ENCODE measurements at places on chromosomes 3 and 15.

DNA sequence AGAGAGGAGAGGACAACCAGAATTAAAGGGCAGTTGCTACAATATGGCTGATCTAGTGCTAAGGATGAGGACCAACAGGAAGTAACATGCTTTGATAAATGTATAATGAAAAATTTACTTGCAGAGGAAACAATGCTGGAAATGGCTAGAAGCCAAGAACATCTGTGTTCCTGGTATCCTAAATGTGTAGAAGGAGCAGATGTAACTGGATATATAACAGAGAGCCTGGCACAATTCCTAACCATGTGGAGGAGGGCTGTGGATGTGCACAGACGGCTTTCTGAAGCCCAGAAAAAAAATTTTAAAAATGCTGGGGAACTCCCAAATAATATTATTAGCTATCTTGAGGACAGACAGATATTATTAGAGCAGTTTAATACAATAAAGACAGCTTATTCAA is 159.4 kb upstream of the GBE1 start:
- DNase-seq, result no peak

GRCh38 chr3:172673210-172673679 is 37.6 kb downstream of the NCEH1 start:
- DNase-seq, result peak; percentile 28

GRCh38 chr3:31462050-31462569 is 70.6 kb upstream of the STT3B start:
- DNase-seq, result no peak

DNA sequence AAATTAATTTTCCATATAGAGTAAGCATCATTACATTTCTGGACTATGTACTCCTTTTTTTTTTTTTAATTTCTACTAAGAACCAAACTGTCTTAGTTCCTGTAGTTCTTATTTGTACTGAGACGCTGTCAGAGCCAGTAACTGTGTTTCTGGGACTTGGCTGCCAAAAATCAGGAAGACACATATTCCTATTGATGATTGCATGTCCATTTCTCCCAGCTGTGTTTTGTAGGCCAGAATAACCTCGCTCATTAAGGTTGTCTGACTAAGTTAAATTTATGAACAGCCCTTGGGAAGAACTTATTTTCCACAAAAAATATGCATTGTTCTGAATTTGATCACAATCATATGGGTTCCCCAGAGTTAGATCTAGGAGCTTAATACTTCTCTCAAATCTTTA is 29.5 kb downstream of the PLSCR5 start:
- DNase-seq, result no peak

- DNase-seq, result no peak
Measured at GRCh38 chr3:129738172-129738571, 131.7 kb upstream of the PLXND1 start.

DNA sequence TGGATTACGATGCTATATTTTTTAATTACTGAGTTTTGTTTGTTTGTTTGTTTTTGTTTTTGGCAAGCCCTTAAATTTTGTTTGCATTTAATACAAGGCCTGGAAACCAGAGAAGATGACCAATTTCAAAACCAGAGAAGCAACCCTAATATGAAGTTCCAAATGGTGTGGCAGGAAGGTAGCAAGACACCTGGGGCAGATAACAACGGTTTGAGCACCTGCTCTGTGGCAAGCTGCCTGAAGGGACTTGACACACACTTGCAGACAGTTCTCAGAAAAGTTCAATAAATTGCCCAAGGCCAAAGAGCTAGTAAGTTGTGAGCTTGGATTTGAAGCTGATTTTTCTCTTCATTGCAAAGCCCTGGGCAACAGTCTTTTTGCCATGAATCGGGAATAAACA is 151.2 kb upstream of the UBE2E1 start:
- DNase-seq, result no peak

Data from HuH-7.5 (cell line).